ENCODE measurements at places on chromosomes 3 and 15. TPM values are rescaled to one million over a fixed set of nuclear protein-coding genes. Genes with fewer than 3 reads are reported as not detected.

The ACTRT3 gene
- 1.7 TPM for total RNA-seq

The SRGAP3 gene
- 1.2 TPM for total RNA-seq

- no peak for DNase-seq
- peaks cover 4% of the 10 kb centered on the region for H3K27me3 ChIP-seq
- no peak overlapping the region for H3K27ac ChIP-seq
- H3K4me1 ChIP-seq = no peaks in the 10 kb centered on the region
- H3K36me3 ChIP-seq = no peaks in the 10 kb centered on the region
- no peak overlapping the region for H3K4me3 ChIP-seq
Measured at GRCh38 chr3:171788546-171789351, 21.5 kb downstream of the PLD1 start.

- no peak overlapping the region for H3K4me3 ChIP-seq
- H3K36me3 ChIP-seq = peaks cover 21% of the 10 kb centered on the region
- no peaks in the 10 kb centered on the region for H3K27me3 ChIP-seq
- no peak overlapping the region for H3K27ac ChIP-seq
Measured at GRCh38 chr3:160372780-160373179, 26.2 kb downstream of the IFT80 start.

The RPN1 gene
- total RNA-seq = 149 TPM

- H3K4me3 ChIP-seq = no peak overlapping the region
- H3K4me1 ChIP-seq = no peaks in the 10 kb centered on the region
- no peak overlapping the region for H3K27ac ChIP-seq
- no peak for DNase-seq
- H3K27me3 ChIP-seq = peaks cover 10% of the 10 kb centered on the region
- H3K36me3 ChIP-seq = no peaks in the 10 kb centered on the region
Measured at GRCh38 chr3:140091143-140091542, 156.2 kb downstream of the CLSTN2 start.

The SLC22A13 gene
- 0.27 TPM for total RNA-seq

DNA sequence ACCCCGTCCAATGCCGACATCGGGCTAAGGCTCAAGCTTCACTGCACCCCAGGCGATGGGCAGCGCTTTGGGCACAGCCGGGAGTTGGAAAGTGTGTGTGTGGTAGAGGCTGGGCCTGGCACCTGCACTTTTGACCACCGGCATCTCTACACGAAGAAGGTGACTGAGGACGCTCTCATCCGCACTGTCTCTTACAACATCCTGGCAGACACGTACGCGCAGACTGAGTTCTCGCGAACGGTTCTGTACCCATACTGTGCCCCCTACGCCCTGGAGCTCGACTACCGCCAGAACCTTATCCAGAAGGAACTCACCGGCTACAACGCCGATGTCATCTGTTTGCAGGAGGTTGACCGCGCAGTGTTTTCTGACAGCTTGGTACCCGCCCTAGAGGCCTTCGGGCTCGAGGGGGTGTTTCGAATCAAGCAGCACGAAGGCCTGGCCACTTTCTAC is 1.0 kb downstream of the PDE12 start:
- peaks cover 36% of the 10 kb centered on the region for H3K36me3 ChIP-seq
- H3K27me3 ChIP-seq = no peaks in the 10 kb centered on the region
- H3K4me3 ChIP-seq = peak overlapping the region; percentile 98

DNA sequence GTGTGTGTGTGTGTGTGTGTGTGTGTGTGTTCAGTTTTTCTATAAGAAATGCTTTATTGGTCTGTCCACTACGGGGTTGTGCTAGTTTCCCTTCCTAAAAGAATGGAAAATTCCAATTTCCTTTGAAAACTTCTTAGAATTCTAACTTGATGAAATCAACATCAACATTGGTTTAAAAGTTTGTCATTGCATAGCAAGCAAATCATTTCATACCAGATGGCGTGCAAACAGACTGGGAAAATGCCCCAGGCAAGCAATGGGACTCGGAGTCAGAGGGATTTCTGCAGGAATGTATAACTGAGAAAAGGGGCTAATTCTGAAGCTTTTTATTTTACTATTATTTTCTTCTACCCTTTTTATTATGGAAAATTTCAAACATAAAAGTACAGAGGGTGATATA is 13.1 kb upstream of the DYNC1LI1 start:
- no peaks in the 10 kb centered on the region for H3K36me3 ChIP-seq
- H3K27me3 ChIP-seq = peaks cover 3% of the 10 kb centered on the region
- H3K27ac ChIP-seq = no peak overlapping the region
- DNase-seq = no peak
- H3K4me1 ChIP-seq = no peaks in the 10 kb centered on the region

DNA sequence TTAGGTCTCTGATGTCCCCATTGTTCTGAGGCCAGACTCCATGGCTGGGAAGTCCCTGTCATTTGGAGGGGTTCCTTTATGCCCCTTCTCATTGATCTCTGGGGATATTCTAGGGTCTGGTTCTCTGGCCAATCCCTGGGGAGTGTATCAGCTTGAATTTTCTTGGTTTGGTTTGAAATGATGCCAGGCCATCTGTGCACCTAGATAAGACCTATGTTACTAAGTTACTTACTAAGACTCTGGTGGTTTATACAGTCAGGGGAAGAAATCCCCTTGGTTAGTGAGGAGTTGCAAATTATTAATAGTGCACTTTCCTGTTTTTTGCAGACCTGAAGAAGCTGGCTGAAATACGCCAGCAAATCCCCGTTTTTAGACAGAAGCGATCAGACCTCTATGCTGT is 20.3 kb downstream of the NIT2 start:
- H3K36me3 ChIP-seq = peaks cover 28% of the 10 kb centered on the region
- no peak for DNase-seq
- H3K27me3 ChIP-seq = no peaks in the 10 kb centered on the region
- no peak overlapping the region for H3K4me3 ChIP-seq
- H3K4me1 ChIP-seq = no peaks in the 10 kb centered on the region

GRCh38 chr3:155604126-155604525 is 140.7 kb downstream of the PLCH1 start:
- no peak overlapping the region for H3K4me3 ChIP-seq
- H3K27ac ChIP-seq = no peak overlapping the region
- H3K36me3 ChIP-seq = peaks cover 2% of the 10 kb centered on the region
- H3K4me1 ChIP-seq = peaks cover 2% of the 10 kb centered on the region
- H3K27me3 ChIP-seq = peaks cover 4% of the 10 kb centered on the region

GRCh38 chr3:184635126-184635525 is 73.5 kb downstream of the EPHB3 start:
- no peaks in the 10 kb centered on the region for H3K27me3 ChIP-seq
- no peak overlapping the region for H3K4me3 ChIP-seq
- peaks cover 2% of the 10 kb centered on the region for H3K4me1 ChIP-seq
- H3K36me3 ChIP-seq = no peaks in the 10 kb centered on the region
- peak overlapping the region; percentile 0 for H3K27ac ChIP-seq
- no peak for DNase-seq
